Keratinocyte (primary cell): ENCODE measurements at places on chromosomes 3 and 15. TPM values are rescaled to one million over a fixed set of nuclear protein-coding genes. Genes with fewer than 3 reads are reported as not detected.

- DNase-seq, result no peak
Measured at GRCh38 chr3:24086617-24087404, 141.7 kb downstream of the NR1D2 start.

GRCh38 chr3:184474897-184475296 lies 86.7 kb upstream of the EPHB3 start:
- DNase-seq, result no peak

DNA sequence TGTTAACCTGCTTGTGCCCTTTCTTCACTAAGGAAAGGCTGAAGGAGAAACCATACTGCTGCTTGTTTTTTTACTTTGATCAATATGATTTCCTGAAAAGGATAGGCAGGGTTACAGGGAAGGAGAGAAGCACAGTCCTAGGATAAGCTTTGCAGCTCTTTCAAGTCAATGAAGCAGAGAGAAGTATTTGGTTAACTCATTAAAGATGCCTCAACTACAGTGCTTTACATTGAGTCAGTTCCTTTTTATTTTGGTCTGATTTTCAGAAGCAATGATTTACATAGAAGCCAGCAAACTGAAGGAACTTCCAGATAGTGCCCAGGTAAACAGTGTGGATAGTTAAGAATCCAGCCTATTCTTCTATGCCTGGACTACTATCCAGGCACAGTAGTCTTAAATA lies 64.8 kb downstream of the ARIH1 start:
- no peak for DNase-seq

DNA sequence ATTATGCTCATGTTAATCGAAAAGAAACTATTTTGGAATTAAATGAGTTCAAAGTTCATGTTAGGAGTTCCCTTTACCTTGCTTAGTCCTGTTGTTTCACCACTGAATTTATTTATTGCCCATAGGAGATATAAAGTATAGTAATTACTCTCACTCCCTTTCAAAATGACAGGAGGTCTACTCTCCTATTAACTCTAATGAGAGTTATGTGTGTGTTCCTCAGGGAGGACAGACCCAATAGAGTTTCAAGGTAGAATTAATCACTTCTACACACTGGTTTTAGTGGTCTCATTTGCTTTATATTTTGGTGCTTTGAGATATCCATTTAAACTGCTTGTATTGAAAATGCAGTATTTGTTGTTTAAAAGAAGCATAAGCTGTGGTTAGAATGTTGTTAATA lies 398.9 kb downstream of the NLGN1 start:
- DNase-seq, result no peak

Gene VEPH1
- 0.21 to 0.57 TPM (median 0.44 TPM) in 3 replicates for polyA plus RNA-seq

DNA sequence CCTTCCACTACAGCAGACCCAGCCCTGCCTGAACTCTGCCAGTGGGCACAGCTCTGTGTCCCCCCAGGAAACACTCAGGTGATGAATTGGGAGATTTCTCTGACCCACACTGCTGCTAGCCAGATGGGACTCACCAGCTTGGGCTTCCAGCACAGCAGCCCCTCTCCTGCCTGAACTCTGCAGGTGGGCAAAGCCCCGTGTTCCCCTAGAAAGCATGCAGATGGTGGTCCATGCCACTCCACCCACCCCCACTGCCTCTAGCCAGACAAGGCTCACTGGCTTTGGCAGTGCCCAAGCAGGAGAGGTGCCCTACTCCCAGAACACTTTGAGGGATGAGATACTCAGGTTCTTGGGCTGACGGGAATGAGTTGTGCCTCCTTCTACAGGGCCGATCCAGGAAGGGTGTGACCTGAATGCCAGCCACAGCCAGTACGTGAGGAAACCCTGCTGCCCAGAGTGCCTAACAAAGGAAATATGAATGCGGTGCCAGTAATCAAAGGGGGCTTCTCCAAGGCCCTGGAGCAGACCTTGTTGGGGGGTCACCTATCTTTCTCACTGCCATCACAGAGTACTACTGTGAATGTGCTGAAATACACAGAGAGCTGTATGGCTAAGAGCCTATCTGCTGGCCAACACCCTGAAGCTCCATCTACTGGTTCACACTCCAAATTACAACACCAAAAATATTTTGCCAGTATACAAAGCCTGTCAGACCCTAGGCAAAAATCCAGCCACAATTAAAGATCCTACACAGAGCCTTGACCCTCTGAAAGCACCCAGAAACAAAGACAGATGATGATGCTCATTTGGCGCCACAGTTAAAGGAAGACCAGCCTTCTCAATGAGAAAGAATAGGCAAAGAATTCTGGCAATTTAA lies 61.9 kb downstream of the BTLA start:
- DNase-seq, result no peak

DNA sequence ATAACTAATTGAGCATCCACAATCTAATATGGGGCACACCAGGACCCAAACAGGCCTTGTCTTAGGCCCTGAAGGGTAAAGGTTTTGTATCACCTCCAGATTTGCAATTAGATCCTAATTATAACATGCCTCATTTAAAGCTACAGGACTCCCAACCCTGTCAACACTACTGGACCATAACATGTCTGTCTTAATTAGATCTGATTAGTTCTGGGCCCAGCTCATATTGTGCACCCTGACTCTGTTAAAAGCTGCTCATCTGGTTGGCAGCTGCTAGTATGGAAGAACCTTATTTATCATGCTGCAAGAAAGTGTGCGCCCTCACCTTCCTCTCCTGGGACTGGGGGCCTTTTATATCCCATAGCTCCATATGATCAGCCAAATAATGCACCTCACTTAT lies 457.8 kb downstream of the ROBO1 start:
- no peak for DNase-seq

DNA sequence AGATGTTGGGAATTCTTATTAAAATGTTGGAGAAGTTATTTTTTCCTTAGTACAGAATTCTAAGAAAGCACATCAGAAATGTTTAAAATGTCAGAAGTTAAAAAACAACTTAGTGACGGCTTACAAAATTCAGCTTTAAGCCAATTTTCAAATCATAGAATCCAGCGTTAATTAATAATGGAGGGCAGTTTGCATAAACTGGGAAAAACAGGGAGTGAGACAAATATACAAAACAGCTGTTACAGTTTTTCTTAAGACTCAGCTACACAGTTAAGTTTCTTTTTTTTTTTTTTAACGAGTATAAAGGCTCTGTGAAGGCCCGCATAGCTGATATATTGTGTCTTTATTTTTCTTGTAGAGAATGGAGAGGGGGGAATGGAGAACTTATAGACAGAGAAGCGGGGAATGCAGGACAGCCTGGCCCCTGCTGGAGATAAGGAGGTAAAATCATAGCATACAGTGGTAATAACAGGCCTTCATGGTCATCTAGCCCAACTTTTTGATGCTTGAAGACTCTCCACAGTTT lies 164.4 kb downstream of the BBX start:
- DNase-seq, result no peak
